Fibroblast of villous mesenchyme (primary cell): ENCODE measurements at places on chromosomes 3 and 15. TPM values are rescaled to one million over a fixed set of nuclear protein-coding genes. Genes with fewer than 3 reads are reported as not detected.

SLC2A2 gene
- under 0.01 TPM in 1 of 2 replicates, not detected in the other for total RNA-seq

RBP2 gene
- total RNA-seq: not detected in 2 replicates

CFAP100 gene
- total RNA-seq: not detected in 2 replicates

NAALADL2 gene
- 13.4 and 16.4 TPM in 2 replicates for total RNA-seq

PGBD4 gene
- 1.9 and 2.6 TPM in 2 replicates for total RNA-seq

HTR3E gene
- not detected in 2 replicates for total RNA-seq

PSTPIP1 gene
- not detected in 2 replicates for total RNA-seq

DAZL gene
- total RNA-seq: not detected in 2 replicates

CD86 gene
- total RNA-seq: not detected in 2 replicates

RAB6B gene
- 0.32 and 0.86 TPM in 2 replicates for total RNA-seq

SUCNR1 gene
- 0.32 and 0.43 TPM in 2 replicates for total RNA-seq

SH3GL3 gene
- under 0.01 TPM in 1 of 2 replicates, not detected in the other for total RNA-seq

FYCO1 gene
- 20.6 and 23.7 TPM in 2 replicates for total RNA-seq

SAMMSON gene
- not detected in 2 replicates for total RNA-seq

LIPH gene
- under 0.01 TPM in 2 replicates for total RNA-seq

CPN2 gene
- not detected in 2 replicates for total RNA-seq

MKRN2OS gene
- not detected in 2 replicates for total RNA-seq

CPNE9 gene
- total RNA-seq: not detected in 2 replicates

CCR4 gene
- not detected in 2 replicates for total RNA-seq

SAXO2 gene
- 0.86 and 1.6 TPM in 2 replicates for total RNA-seq

CCDC39 gene
- total RNA-seq: under 0.01 TPM in 1 of 2 replicates, not detected in the other

CHRM5 gene
- under 0.01 TPM in 2 replicates for total RNA-seq

RHOV gene
- total RNA-seq: under 0.01 TPM in 1 of 2 replicates, not detected in the other

CCDC32 gene
- total RNA-seq: 11.9 and 20.7 TPM in 2 replicates

CHDH gene
- total RNA-seq: under 0.01 and 0.32 TPM in 2 replicates

PLSCR2 gene
- total RNA-seq: 0.43 TPM in 1 of 2 replicates, not detected in the other

C2CD4B gene
- total RNA-seq: not detected in 2 replicates

EFCAB12 gene
- not detected in 2 replicates for total RNA-seq

OXTR gene
- 75.4 and 310 TPM in 2 replicates for total RNA-seq

CNTN3 gene
- 1.6 and 6.5 TPM in 2 replicates for total RNA-seq

GOLGA6D gene
- not detected in 2 replicates for total RNA-seq

SEMA6D gene
- 3.0 and 17.4 TPM in 2 replicates for total RNA-seq

ACAN gene
- total RNA-seq: 1.6 TPM in 1 of 2 replicates, not detected in the other

C3orf22 gene
- total RNA-seq: not detected in 2 replicates

LPP gene
- 196 TPM in 2 replicates for total RNA-seq

RTP3 gene
- 0.43 TPM in 1 of 2 replicates, not detected in the other for total RNA-seq

CCDC191 gene
- total RNA-seq: 1.7 and 1.9 TPM in 2 replicates

NANOGP8 gene
- total RNA-seq: 0.32 TPM in 1 of 2 replicates, not detected in the other

NRG4 gene
- total RNA-seq: under 0.01 TPM in 2 replicates

COX17 gene
- 10.8 and 15.8 TPM in 2 replicates for total RNA-seq

CDC25A gene
- total RNA-seq: 8.7 and 9.9 TPM in 2 replicates

NKIRAS1 gene
- total RNA-seq: 13.9 and 28.1 TPM in 2 replicates

GPR27 gene
- not detected in 2 replicates for total RNA-seq

PPP2R3A gene
- total RNA-seq: 23.2 and 25.9 TPM in 2 replicates

GOLIM4 gene
- 44.8 and 49.2 TPM in 2 replicates for total RNA-seq

TGM5 gene
- total RNA-seq: not detected in 2 replicates

MYEF2 gene
- 3.5 and 6.9 TPM in 2 replicates for total RNA-seq

ITGB5 gene
- total RNA-seq: 229 and 231 TPM in 2 replicates

IGSF10 gene
- total RNA-seq: 0.97 and 2.2 TPM in 2 replicates

ROPN1B gene
- 0.43 TPM in 1 of 2 replicates, not detected in the other for total RNA-seq

FHIT gene
- total RNA-seq: 1.6 and 2.2 TPM in 2 replicates

SLC51A gene
- not detected in 2 replicates for total RNA-seq

TTLL13 gene
- under 0.01 and 0.32 TPM in 2 replicates for total RNA-seq

GRK7 gene
- under 0.01 TPM in 1 of 2 replicates, not detected in the other for total RNA-seq

SUSD5 gene
- 1.3 and 2.2 TPM in 2 replicates for total RNA-seq

MYZAP gene
- under 0.01 and 0.43 TPM in 2 replicates for total RNA-seq

NOX5 gene
- total RNA-seq: 0.43 and 0.64 TPM in 2 replicates

GOLGA8M gene
- under 0.01 and 1.3 TPM in 2 replicates for total RNA-seq
